ENCODE measurements at places on chromosomes 6 and 20.

DNA sequence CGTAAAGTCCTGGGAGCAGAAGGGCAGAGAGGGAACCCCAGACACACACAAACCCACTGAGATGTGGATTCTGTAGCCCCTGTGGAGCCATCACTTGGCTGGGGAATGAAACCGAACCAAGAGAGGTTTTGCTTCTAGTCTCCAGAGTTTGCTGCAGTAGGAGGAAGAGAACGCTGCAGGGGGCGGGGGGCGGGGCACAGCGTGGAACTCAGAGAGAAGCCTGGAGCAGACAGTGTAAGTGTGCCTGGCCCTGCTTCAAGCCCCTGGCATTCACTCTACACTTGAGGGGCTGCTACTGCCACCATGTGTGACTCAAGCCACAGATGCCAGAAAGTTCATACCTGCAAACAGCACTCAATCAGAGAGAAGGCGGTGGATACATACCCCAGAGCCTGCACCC lies 18.9 kb downstream of the GABRR1 start:
- H3K27me3 ChIP-seq: peaks cover 5% of the 10 kb centered on the region
- DNase-seq: no peak
- no peak overlapping the region for H3K4me3 ChIP-seq
- peaks cover 9% of the 10 kb centered on the region for H3K4me1 ChIP-seq

- H3K27me3 ChIP-seq: peaks cover 13% of the 10 kb centered on the region
- peaks cover 8% of the 10 kb centered on the region for H3K4me1 ChIP-seq
- DNase-seq: no peak
- no peaks in the 10 kb centered on the region for H3K36me3 ChIP-seq
- no peak overlapping the region for H3K4me3 ChIP-seq
Observed at GRCh38 chr6:131917763-131918649, 33.2 kb downstream of the CCN2 start.

DNA sequence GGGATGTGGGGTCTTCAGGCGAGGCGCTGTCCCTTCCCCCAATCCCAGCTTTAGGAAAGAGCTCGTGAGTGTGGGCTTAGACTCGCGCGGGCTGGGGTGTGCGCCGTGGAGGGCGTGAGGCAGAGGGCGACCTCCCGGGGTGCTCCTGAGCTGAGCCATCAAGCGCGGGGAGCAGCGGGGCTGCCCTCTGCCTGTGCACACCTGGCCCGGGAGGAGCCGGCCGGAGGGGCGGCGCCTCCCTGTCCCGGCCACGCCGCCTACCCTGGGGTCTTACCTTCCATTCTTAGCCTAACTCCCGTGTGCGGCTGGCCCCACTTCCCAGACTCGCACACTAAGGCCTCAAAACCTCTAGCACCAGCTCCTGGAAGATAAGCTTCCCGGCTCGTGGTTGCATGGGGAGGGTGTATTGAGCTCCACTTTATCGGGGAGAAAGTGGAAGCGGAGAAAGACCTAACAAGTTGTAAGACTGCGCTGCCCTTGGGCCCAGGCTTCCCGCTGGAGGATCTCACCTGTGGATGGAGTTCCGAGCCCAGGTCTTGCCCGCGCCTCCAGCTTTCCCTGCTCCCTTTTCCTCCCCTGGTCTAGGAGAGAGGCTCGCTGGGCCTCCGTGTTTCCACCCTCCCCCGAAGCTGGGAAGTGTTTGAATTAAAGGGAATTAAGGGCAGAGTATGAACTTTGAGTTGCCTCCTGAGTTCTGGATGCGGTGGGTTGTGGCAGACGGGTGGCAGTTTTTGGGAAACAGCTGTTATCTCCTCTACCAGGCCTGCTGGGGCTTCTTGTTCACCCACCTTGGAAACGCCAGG lies 1.2 kb downstream of the DNMT3B start:
- no peaks in the 10 kb centered on the region for H3K36me3 ChIP-seq
- H3K27ac ChIP-seq: no peak overlapping the region
- peaks cover 25% of the 10 kb centered on the region for H3K4me1 ChIP-seq
- peak; percentile 12 for DNase-seq
- peaks cover 5% of the 10 kb centered on the region for H3K27me3 ChIP-seq

GRCh38 chr6:155623450-155624178 lies 168.0 kb upstream of the NOX3 start:
- H3K27me3 ChIP-seq: peaks cover 1% of the 10 kb centered on the region
- DNase-seq: no peak
- H3K27ac ChIP-seq: no peak overlapping the region
- H3K36me3 ChIP-seq: no peaks in the 10 kb centered on the region

- no peak overlapping the region for H3K4me3 ChIP-seq
- no peak overlapping the region for H3K27ac ChIP-seq
- no peak for DNase-seq
- no peaks in the 10 kb centered on the region for H3K36me3 ChIP-seq
- no peaks in the 10 kb centered on the region for H3K4me1 ChIP-seq
Observed at GRCh38 chr6:4100655-4101054, 21.7 kb upstream of the FAM217A start.

DNA sequence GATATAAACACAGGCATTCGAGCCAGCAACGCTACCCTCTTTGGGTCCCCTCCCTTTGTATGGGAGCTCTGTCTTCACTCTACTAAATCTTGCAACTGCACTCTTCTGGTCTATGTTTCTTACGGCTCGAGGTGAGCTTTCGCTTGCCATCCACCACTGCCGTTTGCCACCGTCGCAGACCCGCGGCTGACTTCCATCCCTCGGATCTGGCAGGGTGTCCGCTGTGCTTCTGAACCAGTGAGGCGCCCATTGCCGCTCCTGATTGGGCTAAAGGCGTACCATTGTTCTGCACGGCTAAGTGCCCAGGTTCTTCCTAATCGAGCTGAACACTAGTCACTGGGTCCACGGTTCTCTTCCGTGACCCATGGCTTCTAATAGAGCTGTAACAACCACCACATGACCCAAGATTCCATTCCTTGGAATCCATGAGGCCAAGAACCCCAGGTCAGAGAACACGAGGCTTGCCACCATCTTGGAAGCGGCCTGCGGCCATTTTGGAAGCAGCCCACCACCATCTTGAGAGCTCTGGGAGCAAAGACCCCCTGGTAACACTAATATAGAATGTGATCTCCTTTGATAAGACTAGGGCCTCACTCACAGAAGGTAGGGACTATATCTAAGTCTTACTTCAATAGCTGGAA lies 973 bp downstream of the UBD start:
- peaks cover 6% of the 10 kb centered on the region for H3K4me1 ChIP-seq
- DNase-seq: no peak
- peaks cover 4% of the 10 kb centered on the region for H3K27me3 ChIP-seq
- no peak overlapping the region for H3K27ac ChIP-seq
- no peak overlapping the region for H3K4me3 ChIP-seq

- H3K4me1 ChIP-seq: peaks cover 73% of the 10 kb centered on the region
- peak overlapping the region; percentile 83 for H3K4me3 ChIP-seq
- H3K27me3 ChIP-seq: no peaks in the 10 kb centered on the region
- H3K36me3 ChIP-seq: no peaks in the 10 kb centered on the region
- DNase-seq: peak; percentile 27
- peak overlapping the region; percentile 88 for H3K27ac ChIP-seq
Observed at GRCh38 chr20:8151372-8151771, 19.3 kb downstream of the PLCB1 start.

GRCh38 chr6:46539866-46540265 lies 48.6 kb upstream of the RCAN2 start:
- H3K4me3 ChIP-seq: no peak overlapping the region
- no peaks in the 10 kb centered on the region for H3K36me3 ChIP-seq
- H3K27me3 ChIP-seq: peaks cover 14% of the 10 kb centered on the region
- DNase-seq: no peak
- no peaks in the 10 kb centered on the region for H3K4me1 ChIP-seq
- H3K27ac ChIP-seq: no peak overlapping the region

DNA sequence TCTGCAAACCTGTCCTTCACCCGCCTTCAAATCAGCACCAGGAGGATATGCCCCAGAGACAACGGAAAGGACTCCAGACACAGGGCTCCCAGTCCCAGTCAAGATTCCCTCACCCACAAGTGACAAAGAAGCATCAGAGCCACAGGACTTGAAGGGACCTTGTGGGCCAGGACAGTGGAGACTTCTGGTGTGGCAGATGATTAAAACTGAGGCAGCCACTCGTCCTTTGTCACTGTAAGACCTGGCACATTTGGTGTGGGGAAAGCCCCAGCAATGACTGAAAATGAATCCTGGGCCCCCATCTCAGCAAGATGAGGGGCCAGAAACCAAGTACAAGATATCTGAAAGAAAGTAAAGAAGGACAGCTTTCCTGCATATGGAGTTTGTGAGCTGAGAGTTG lies 15.6 kb upstream of the GMPR start:
- no peak overlapping the region for H3K27ac ChIP-seq
- DNase-seq: no peak
- no peak overlapping the region for H3K4me3 ChIP-seq
- H3K27me3 ChIP-seq: peaks cover 5% of the 10 kb centered on the region

GRCh38 chr20:10430704-10431103 lies 3.3 kb downstream of the MKKS start:
- H3K27me3 ChIP-seq: peaks cover 21% of the 10 kb centered on the region
- H3K36me3 ChIP-seq: no peaks in the 10 kb centered on the region
- H3K4me1 ChIP-seq: peaks cover 73% of the 10 kb centered on the region
- no peak for DNase-seq

DNA sequence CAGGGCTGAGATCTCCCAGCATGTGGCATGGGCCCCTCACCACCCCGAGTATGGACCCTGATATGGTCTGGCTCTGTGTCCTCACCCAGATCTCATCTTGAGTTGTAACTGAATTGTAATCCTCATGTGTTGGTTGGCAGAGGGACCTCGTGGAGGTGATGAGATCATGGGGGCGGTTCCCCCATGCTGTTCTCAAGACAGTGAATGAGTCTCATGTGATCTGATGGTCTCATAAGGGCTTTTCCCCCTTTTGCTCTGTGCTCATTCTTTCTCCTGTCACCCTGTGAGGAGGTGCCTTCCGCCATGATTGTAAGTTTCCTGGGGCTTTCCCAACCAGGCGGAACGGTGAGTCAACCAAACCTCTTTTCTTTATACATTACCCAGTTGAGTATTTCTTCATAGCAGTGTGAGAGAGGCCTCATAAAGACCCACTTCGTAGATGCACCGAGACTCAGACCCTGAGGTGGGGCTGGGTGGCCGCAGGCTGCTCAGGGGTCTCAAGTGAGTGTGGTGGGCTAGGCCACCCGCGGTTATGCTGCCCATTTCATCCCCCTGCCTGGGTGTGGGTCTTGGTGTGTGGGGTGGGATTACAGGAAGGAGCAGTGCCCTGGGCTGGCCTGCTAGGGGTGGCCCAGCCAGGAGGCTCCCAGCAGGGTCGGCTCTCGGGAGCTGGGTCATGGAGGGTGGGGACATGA lies 26.2 kb upstream of the GATA5 start:
- no peak for DNase-seq
- peaks cover 1% of the 10 kb centered on the region for H3K27me3 ChIP-seq
- H3K36me3 ChIP-seq: no peaks in the 10 kb centered on the region

DNA sequence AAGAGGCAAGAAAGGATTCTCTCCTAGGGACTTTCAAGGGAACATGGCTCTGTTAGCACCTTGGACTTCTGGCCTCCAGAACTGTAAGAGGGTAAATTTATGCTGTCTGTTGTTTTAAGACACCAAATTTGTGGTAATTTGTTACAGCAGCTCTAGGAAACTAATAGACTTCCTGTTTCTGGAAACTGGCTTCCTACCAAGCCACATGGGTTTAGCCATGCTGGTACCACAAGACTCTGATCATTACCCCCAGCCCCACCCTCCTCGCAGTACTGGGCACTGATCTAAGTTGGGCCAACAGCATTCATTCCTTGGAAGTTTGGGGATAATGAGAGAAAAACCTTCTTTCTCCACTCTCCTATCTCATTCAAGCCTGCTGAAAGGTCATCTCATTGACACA lies 109.5 kb upstream of the SMLR1 start:
- H3K27me3 ChIP-seq: no peaks in the 10 kb centered on the region
- H3K4me1 ChIP-seq: peaks cover 15% of the 10 kb centered on the region
- H3K4me3 ChIP-seq: peak overlapping the region; percentile 7
- peak; percentile 30 for DNase-seq

- no peaks in the 10 kb centered on the region for H3K36me3 ChIP-seq
- no peak overlapping the region for H3K27ac ChIP-seq
- no peak for DNase-seq
- peaks cover 6% of the 10 kb centered on the region for H3K27me3 ChIP-seq
- H3K4me3 ChIP-seq: no peak overlapping the region
Observed at GRCh38 chr6:121441477-121441876, 6.0 kb downstream of the GJA1 start.

GRCh38 chr6:131954775-131955107 lies 3.6 kb upstream of the CCN2 start:
- no peaks in the 10 kb centered on the region for H3K36me3 ChIP-seq
- DNase-seq: no peak
- H3K27ac ChIP-seq: no peak overlapping the region
- H3K27me3 ChIP-seq: peaks cover 21% of the 10 kb centered on the region
- H3K4me1 ChIP-seq: peaks cover 14% of the 10 kb centered on the region

GRCh38 chr20:25206548-25206947 lies 11.0 kb downstream of the ENTPD6 start:
- H3K27ac ChIP-seq: no peak overlapping the region
- DNase-seq: no peak
- H3K27me3 ChIP-seq: no peaks in the 10 kb centered on the region
- no peaks in the 10 kb centered on the region for H3K4me1 ChIP-seq
- no peak overlapping the region for H3K4me3 ChIP-seq
- peaks cover 8% of the 10 kb centered on the region for H3K36me3 ChIP-seq

GRCh38 chr6:151677404-151677803 lies 130.1 kb upstream of the ESR1 start:
- DNase-seq: no peak
- no peak overlapping the region for H3K4me3 ChIP-seq
- peaks cover 4% of the 10 kb centered on the region for H3K27me3 ChIP-seq
- H3K4me1 ChIP-seq: peaks cover 4% of the 10 kb centered on the region
- H3K27ac ChIP-seq: no peak overlapping the region

GRCh38 chr20:44424039-44424495 lies 51.6 kb upstream of the TTPAL start:
- H3K36me3 ChIP-seq: no peaks in the 10 kb centered on the region
- H3K27me3 ChIP-seq: no peaks in the 10 kb centered on the region
- H3K4me3 ChIP-seq: no peak overlapping the region
- no peak for DNase-seq

DNA sequence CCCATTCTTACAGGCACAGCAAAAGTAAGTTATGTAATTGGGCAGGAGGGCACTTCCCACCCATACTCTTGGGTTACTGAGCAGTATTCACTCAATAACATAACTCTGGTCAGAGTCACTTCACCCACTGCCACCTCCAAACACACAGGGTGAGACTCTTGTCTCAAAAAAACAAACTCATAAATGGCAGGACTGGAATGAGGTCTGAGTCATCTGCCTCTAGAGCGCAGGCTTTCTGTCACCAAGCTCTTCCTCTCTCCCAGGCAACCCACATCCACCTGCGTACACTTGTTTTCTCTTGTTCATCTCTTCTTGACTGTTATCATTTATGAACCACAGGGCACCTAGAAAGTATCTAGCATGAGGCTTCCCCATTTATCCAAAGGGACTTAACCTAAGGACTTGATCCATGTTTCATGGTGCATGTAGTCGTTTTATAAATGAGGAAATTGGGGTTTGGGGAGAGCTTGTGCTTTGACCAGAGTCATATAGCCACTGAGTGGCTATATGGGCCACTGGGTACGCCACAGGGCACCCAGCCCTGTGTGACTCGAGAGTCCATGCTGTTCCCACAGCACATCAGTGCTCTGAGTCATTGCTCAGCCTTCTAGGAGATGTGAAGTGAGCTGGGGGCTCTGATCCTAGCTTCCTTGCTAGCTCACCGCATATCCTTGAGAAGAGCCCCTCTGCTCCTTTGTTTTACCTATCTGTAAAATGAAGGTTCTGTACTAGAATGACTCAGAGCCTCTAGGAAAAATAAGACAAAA lies 22.4 kb downstream of the C20orf173 start:
- peaks cover 17% of the 10 kb centered on the region for H3K36me3 ChIP-seq
- H3K27me3 ChIP-seq: no peaks in the 10 kb centered on the region
- peak overlapping the region; percentile 74 for H3K27ac ChIP-seq
- DNase-seq: no peak
- H3K4me1 ChIP-seq: peaks cover 38% of the 10 kb centered on the region
- H3K4me3 ChIP-seq: no peak overlapping the region

- peaks cover 4% of the 10 kb centered on the region for H3K27me3 ChIP-seq
- no peaks in the 10 kb centered on the region for H3K36me3 ChIP-seq
- no peak for DNase-seq
- peak overlapping the region; percentile 62 for H3K27ac ChIP-seq
Observed at GRCh38 chr20:64063389-64064144, 569 bp downstream of the TCEA2 start.

All from immature natural killer cell (primary cell).